Heart right ventricle (tissue), 16 donors: ENCODE measurements at places on chromosomes 3 and 15. TPM values are rescaled to one million over a fixed set of nuclear protein-coding genes. Genes with fewer than 3 reads are reported as not detected.

DNA sequence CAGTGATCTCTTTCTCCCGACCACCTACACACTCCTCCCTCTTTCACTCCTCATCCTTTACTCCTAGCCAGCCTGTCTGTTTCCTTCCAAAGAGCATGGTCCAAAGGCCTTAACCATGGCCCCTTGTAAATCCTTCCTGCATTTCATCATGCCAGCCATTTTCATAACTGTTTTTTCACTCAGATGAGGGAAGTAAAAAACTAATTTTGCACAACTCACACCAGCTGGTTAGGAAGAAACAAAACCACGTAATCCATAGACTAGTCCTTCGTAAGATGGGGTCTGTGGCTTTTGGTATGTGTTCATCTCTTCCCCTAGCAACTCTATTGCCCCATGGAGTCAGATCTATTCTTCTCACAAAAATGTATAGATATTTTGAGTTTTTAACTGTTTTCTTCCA, 187.8 kb downstream of the SHOX2 start:
- no peak for DNase-seq

DNA sequence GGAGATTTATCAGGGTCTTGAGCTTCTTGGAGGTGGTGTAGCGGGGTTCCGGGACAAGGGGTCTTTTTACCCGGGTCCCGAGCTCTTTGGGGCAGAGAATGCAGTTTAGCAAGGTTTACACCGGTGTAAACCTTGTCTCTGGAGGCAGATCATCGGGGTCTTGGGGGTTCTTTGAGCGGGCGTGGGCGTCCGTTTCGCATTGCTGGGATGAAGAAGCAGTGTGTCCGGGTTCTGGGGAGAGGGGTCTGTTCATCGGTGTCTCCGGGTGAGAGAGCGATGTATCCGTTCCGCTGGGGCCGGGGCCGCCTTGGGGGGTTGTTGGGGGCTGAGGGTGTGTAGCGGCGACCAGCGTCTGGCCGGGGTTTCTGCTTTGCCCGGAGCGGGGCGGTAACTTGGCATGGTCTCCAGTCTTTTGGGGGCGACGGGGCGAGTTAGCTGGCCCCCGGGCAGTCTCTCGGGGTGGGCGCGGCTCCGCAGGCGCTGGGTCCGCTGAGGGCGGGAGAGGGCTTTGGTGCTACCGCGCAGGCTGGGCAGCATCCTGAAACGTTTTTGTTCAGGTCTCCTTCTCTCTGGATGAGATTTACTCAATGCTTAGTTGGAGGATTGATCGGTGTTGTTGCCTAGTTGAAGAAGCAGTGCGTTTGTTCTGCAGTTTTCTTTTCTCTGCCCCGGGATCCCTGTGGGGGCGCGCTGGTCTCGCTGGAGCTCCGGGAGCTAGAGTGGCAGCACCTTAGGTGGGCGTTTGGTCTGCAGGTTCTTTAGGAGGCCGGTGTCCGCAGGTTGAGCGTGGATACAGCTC, 843 bp downstream of the GLCE start:
- peak; percentile 37 for DNase-seq

DNA sequence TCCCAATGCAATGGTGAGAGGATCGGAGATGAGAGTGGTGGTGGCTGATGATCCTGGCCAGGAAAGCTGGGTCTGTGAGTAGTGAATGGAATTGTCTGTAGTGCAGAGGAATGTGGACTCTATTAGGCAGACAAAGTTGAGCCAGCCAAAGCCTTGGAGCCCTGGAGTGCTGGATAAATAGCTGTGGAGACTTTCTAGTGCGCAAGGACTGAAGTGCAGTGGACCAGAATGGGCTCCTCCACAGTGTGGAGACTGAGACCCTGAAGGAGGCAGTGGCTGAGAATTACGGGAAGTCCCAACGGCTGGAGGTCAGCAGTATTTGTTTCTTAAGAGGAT, 874 bp downstream of the ZNF662 start:
- DNase-seq: no peak

Gene PLA2G4D
- total RNA-seq: not detected

DNA sequence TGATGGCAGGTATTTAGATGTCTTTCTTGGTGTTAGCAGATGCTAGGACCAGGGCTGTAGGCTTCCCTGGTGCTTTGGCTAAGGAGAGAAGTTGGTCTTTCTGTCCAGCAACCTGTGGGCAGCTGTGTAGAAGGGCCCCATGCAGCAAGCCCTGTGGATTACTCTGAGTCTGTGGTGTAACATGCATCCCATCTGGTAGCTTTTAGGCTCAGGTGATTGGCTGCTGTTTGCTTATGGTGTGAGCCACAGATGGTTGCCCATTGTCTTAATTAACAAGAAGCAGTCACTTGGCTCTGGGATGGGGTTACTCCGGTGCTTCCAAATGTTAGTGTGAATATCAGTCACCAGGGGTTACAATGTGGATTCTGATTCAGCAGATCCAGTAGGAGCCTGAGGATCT, 368.6 kb upstream of the C2CD4B start:
- DNase-seq: no peak

DNA sequence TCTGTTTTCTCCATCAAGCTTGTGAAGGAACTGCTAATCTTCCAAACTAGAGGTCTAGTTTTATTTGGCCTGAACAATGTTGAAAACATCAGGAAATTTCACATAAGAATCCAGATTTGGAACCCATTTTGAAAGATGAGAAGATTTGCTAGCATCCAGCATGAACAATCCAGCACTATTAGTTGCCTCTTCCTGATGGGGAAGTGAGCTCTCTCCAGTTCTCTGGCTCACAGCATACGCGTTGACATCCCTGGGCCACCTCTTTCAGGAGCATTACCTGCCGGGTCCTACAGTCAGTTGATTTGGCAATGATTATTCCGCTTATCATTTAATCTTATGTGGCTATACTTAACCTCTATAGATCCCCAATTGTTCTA, 10.9 kb downstream of the GPR87 start:
- DNase-seq: no peak

GRCh38 chr3:158801696-158802408, at the start of gene MFSD1:
MFSD1 (plus strand) TSS chr3:158802054; CDS start chr3:158802153, 99 bp downstream.
- DNase-seq: peak; percentile 96

DNA sequence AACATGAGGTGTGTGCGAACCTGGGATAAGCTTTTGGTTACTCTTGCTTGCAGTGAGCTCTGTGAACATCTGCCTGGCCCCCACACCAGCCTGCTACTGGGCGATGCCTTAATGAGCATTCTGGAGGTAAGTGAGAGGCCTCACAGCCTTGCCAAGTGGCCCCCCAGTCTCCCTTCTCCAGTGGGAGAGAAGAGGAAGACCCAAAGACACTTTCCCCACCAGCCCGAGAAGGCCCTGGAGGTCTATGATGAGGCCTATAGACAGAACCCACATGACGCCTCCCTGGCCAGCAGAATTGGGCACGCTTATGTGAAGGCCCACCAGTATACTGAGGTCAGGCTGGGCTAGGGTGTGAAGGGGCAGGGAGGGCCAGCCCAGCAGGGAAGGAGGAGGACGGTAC, 22.5 kb downstream of the TTC21A start:
- DNase-seq: no peak

- DNase-seq: no peak
Measured at GRCh38 chr15:56523521-56523920, 58.6 kb upstream of the MNS1 start.

Gene GOLGA8M
- total RNA-seq: 2.2 TPM

DNA sequence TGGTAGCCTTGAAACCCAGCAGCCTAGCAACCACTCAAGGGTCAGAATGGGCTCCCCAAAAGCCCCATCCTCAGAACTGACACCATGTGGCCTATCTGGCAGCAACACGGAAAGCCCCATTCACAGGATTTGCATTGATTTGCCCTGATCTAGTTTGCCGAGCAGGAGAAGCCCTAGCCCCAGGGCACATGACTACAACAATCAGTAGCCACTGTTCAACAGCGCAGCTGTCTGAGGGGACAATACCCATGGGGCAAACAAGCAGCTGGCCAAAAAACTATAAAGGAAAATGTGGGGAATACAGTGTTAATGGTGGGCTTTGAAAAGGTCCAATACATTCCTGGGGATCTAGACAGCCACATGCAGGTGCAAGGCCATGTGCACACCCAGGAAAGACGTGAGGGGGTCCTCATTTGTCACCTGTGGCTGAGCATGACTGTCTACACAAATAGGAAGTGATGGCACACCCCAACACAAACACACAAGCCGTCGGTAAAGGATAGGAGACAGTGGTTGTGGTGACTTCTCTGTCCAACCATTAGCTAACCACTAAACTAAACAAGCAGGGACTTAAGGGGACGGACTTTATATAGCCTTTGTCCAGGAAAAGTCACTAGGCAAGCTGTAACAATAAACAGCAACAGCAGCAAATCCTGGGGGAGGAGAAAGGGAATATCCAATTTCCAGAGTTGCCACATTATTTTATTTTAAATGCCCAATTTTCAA, 113.7 kb downstream of the LRIG1 start:
- no peak for DNase-seq
